ENCODE measurements at places on chromosomes 13 and 19.

- DNase-seq: no peak
These were observed 11.9 kb upstream of the OR7D2 start for GRCh38 chr19:9166846-9167245.

DNA sequence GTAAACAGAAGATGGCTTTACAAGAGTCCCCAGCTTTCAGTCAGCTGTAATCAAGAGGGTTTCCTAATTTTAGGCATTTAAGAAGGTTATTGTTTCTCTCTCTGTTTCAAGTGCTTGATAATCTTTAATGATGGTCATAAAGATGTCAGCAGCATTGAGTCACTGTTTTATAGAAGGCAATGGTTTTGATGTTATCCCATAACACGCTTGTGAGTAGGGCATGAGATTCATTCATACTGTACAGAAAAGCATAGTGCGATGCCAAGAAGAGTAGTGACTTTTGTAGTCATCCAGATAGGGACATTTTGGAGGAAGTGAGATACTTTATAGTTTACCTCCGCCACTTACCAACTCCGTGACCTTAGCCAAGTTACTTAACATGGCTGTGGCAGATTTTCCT lies 364.2 kb upstream of the SLC10A2 start:
- DNase-seq: no peak

DNA sequence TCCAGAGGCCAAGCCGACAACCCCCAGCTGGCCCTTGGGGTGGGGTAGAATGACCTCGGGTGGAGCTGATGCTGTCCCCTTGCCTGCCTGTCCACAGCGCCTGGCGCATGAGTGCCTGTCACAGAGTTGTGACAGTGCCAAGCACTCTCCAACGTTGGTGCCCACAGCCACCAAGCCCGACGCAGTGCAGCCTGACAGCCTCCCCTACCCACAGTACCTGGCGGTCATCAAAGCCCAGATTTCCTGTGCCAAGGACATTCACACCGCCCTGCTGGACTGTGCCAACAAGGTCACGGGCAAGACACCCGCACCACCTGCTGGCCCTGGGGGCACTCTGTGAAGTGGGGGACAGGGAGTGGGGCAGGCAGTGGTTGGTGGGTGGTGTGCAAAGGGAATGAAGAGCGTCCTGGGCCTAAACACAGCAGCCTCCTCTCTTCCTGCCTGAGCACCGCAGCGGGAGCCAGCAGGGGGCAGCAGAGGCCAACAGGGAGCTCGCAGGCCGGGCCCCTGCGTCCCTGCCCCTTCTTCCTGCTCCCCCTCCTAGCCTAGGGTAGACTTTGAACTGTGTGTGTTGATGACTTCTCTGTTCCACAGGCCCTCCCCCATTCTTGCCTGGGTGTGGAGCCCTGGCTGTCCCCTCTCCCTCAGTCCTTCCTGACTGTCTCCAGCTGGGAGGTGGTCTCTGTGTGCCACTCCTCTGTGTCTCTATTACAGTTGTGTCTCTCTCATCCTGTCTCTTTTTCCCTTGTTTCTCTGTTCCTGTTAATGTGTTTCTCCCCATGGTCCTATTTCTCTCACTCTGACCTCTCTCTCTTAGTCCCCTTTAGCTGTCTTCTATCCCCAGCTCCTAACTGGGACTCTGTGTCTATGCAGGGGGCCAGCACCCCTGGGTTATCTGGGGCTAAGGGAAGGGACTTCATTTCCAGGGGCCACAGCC lies 6.5 kb downstream of the MED29 start:
- DNase-seq: peak; percentile 89

GRCh38 chr13:41505209-41505835 lies 48.0 kb downstream of the RGCC start:
- DNase-seq: no peak

- DNase-seq: no peak
These were observed 5.8 kb downstream of the AMER2 start for GRCh38 chr13:25166306-25166705.

GRCh38 chr19:51016798-51017683 lies 2.5 kb downstream of the KLK10 start:
- peak; percentile 85 for DNase-seq

DNA sequence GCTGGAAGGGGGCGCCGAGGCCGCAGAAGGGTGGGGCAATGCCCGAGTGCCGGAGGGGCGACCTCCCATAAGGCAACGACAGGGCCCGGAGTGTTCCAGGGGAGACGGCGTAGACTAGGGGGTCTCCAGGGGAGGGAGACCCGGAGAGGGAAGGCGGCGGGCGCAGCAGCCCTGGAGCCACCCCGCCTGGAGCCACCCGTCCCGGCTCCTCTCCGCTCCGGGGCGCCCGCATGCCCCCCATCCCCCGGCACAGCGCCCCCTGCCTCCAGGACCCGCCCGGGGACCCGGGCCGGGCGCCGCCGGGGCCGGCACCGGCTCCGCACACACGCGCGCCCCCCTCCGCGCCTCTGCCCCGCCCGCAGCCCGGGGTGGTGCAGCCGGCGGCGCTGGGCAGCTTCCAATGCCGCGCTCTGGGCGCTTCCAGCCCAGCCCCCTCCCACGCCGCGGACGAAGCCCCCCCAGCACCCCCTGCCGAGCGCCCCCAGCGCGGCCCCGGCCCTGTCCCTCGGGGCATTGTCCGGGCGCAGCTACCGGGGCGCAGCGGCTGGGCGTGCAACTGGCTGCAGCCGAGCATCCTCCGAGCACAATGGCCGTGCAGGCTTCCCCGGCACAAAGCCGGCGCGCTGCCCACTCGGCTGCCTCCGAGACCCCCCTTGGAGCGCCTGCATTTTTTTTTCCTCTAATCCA lies 519 bp downstream of the PTPRS start:
- peak; percentile 74 for DNase-seq

DNA sequence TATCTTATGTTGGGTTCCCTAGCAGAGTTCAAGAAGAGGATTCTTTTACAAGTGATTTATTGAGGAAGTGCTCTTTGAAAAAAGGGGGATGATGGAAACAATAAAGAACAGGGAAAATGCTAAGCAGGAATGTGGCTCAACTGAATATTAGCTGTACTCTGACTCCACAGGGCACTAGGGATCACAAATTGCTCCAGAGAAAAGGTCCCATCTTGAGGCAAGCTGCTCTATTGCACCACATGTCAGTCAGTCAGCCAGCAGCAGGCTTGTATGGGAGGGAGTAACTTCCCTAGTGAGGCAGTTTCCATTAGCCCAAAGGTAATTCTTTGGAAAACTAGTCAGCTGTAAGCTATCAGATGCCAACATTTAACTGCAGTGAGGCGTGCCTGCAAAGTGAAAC lies 73.3 kb upstream of the FNDC3A start:
- DNase-seq: peak; percentile 51

DNA sequence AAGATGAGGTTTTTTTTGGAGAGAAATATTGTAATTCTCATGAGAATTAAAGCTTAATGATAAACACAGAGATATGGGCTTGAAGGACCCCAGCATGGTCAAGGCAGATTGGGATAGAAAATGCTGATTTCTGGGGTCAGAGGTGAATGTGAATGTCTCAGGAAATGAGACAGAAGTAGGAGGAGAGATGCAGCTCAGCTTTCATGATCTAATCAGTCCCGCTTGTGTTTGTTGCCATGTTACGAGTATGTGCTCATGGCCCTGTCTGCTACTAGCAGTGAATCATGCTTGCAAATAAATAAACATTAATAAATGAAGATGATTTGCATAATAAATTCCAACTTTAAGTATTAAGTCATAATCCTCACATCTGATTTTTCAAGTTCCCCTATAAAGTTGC lies 23.0 kb upstream of the NDFIP2 start:
- DNase-seq: no peak

GRCh38 chr13:90375851-90376250 lies 971.6 kb upstream of the MIR17HG start:
- DNase-seq: no peak

GRCh38 chr13:95228130-95228529 lies 73.1 kb downstream of the ABCC4 start:
- DNase-seq: no peak

DNA sequence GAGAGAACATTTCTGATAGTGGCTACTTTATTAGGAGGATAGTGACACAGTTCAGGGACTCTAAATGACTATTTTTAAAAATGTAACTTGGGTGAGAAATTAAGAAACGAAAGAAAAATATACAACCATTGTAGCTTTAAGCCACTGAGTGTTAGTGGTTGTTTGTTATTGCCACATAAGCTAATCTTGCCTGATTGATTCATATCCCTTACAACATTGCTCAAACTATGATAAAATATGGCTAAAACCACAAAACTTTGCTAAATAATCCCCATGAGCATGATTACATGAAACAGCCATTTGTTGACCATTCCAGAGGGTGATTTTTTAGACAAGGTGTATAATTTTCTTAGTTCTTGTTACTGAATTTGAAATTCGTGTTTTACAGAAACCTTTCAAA lies 343.4 kb downstream of the SLITRK5 start:
- no peak for DNase-seq

GRCh38 chr19:18543814-18544475 lies 572 bp upstream of the FKBP8 start:
- DNase-seq: peak; percentile 62

GRCh38 chr19:34155686-34156085 lies 16.6 kb upstream of the LSM14A start:
- DNase-seq: no peak

- no peak for DNase-seq
These were observed 6.5 kb downstream of the LENG1 start for GRCh38 chr19:54152878-54153524.
